Putamen (tissue), 1 donor: ENCODE measurements at places on chromosomes 4 and X.

GRCh38 chr4:81724925-81725329, 253.2 kb upstream of the RASGEF1B start:
- peak; percentile 80 for DNase-seq

DNA sequence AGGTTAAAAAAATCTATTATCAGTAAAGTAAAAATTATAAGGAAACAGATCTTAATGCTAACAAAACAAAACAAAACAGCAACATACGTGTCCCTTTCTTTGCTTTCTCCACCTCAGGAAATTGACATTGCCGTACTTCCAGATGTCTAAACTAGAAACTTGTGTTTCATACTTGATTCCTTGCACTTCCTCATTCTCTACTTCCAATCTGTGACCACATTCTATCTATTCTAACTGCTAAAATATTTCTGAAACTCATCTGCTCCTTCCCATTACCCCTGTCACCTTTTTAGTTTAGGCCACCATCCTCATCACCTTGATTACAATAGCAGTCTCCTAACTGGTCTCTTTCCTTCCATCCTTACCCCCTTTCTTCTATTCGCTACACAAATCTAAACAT, 22.5 kb upstream of the RPA4 start:
- DNase-seq: no peak

GRCh38 chrX:42886519-42886918, 108.6 kb upstream of the PPP1R2C start:
- DNase-seq: no peak

GRCh38 chrX:70988425-70988824, 57.5 kb upstream of the SLC7A3 start:
- no peak for DNase-seq

DNA sequence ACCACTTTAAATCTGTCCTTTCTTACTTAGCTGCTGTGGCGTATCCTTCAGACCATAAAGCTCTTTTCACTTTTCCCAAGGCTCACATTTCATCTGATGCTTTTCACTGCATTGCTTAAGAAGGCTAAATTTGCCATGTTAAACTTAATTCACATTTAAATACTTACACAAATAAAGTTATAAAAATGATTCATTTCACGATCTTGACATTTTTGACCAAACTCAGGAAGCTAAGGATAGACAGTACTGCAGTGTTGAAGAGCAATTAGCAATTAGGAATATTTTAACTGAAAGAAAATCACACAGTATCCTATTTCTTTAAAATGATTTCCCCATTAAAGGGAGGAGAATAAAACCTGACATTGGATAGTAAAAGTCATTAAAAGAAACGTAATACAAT, 1038.6 kb downstream of the STPG2 start:
- no peak for DNase-seq

DNA sequence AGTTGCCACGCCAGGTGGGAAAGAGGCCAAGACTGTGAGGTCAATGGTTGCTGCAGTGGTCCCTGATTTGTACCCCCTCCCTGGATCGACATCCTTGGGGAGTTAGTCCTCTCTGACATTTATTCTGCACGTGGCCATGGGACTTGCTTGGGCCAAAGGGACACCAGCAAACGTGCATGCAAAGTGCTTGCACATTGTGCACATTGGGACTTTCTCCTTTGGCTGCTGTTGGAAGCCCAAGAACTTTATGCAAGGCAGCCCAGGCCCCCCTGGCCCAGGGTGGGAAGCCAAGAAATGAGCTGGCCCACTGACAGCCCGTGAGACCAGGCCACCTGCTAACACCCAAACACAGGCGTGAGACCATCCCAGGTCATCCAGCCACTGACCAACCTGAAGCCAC, 38.1 kb downstream of the SLC2A9 start:
- no peak for DNase-seq

DNA sequence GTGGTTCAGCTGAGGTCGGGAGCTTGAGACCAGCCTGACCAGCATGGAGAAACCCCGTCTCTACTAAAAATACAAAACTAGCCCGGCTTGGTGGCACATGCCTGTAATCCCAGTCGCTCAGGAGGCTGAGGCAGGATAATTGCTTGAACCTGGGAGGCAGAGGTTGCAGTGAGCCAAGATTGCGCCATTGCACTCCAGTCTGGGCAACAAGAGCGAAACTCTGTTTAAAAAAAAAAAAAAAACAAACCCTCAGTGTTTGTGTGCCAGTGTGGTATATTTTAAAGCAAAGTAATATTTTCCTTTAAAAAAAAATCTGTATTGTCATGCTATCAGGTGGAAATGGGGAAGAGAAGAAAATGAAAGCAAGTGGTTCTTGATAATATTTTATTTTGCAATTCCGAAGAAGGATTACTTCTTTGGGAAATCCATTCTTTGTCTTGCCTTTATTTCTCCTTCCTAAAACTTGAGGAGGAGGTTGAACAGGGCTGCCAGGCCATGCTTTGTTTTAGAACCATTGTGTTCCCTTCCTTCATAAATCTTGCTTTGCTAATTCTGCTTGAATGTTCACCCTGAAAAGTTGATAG, 14.4 kb downstream of the ALG13 start:
- DNase-seq: no peak

DNA sequence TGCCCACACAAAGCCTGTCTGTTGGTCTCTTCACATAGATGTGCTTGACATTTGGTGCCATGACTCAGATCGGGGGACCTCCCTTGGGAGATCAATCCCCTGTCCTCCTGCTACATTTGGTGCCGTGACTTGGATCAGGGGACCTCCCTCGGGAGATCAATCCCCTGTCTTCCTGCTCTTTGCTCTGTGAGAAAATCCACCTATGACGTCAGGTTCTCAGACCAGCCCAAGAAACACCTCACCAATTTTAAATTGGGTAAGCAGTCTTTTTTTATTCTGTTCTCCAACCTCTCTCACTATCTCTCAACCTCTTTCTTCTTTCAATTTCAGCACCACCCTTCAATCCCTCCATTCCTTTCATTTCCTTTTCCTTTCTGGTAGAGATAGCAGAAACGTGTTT, 159.6 kb upstream of the AGTR2 start:
- no peak for DNase-seq

- DNase-seq: no peak
Observed at GRCh38 chr4:162347156-162347841, 183.5 kb upstream of the FSTL5 start.

DNA sequence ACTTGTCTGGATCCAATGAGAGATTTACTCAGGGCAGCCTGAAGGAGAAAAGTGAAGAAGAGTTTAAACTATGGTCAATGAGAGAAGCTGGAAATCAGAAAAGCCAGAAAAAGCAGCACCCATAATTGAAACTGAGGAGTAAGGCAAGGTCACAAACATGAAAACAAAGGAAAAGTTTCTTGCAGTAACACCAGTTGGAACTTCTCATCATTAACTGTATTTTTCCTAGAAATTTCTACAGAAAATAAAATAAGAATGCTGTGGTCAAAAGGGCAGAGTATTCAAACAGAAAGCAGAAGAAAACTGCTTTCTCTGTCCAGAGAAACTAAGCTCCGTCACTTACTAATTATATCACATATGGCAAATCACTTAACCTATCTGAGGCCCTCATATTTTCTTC, 102.2 kb downstream of the OR13H1 start:
- DNase-seq: no peak

- no peak for DNase-seq
Observed at GRCh38 chrX:53284684-53285447, 3.5 kb upstream of the IQSEC2 start.

GRCh38 chr4:120316416-120316815, 249.8 kb upstream of the MAD2L1 start:
- DNase-seq: no peak

DNA sequence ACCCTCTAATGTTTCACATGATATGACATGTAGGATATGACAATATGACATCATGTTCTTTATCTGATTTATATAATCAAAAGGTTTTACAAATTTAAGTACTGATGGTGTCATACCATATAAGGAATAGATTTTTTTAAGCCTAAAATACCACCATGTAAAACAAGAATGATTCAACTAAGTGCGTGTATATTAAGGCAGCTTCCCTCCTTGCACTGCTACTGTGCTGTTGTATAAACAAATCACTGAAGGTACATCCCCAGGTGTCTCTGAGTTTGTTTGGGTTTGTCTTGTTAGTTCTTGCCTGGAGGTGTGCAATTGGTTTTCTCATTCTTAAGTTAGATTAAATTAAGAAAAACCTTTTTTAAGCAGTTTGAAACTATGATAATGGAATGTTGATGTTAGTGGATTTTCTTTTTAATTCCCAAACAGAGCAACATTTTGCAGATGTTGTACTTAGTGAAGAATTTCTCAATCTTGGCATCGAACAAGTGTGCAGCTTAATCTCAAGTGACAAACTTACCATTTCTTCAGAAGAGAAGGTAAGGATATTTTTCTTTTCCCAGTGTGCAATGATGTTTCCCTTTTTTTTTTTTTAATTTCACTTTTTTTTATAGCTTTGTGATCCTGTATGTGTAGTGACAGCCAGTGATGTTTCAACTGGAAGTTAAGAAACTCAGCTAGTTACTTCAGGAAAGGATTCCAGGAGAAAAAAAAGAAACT, 33.4 kb upstream of the MSMO1 start:
- DNase-seq: no peak

- no peak for DNase-seq
Observed at GRCh38 chr4:2352171-2352570, 66.3 kb downstream of the ZFYVE28 start.

- no peak for DNase-seq
Observed at GRCh38 chrX:149074398-149074797, 430.7 kb downstream of the IDS start.

GRCh38 chr4:113012786-113013185, 36.7 kb upstream of the ANK2 start:
- peak; percentile 45 for DNase-seq
